ENCODE measurements at places on chromosomes 4 and X.
A peak's percentile ranks its signal among the peaks of the same experiment; 100 is the strongest.

GRCh38 chr4:87092389-87093141 is 127.9 kb downstream of the KLHL8 start:
- DNase-seq, result peak; percentile 92

GRCh38 chr4:154254999-154255398 is 236.6 kb downstream of the DCHS2 start:
- DNase-seq, result peak; percentile 2

GRCh38 chrX:148385471-148385870 is 114.9 kb upstream of the AFF2 start:
- no peak for DNase-seq

- peak; percentile 3 for DNase-seq
Measured at GRCh38 chr4:55008166-55009056, 117.0 kb downstream of the KDR start.

Data from hematopoietic multipotent progenitor cell treated with erythropoietin and hydrocortisone succinate and interleukin-3 and kit ligand, for 6 days (in vitro differentiated cells).